ENCODE measurements at places on chromosomes 3 and 15.

GRCh38 chr3:62990704-62991413 lies 115.6 kb upstream of the CADPS start:
- no peak for DNase-seq

DNA sequence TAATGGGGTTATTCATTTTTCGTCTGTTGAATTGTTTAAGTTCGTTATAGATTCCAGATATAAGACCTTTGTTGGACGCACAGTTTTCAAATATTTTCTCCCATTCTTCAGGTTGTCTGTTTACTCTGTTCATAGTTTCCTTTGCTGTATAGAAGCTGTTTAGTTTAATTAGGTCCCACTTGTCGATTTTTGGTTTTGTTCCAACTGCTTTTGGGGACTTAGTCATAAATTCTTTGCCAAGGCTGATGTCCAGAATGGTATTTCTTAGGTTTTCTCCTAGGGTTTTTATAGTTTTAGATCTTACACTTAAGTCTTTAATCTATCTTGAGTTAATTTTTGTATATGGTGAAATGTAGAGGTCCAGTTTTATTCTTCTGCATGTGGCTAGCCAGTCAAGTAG lies 58.9 kb upstream of the ZNF280D start:
- DNase-seq: no peak

- no peak for DNase-seq
Measured at GRCh38 chr15:39788108-39788507, 5.5 kb upstream of the FSIP1 start.

DNA sequence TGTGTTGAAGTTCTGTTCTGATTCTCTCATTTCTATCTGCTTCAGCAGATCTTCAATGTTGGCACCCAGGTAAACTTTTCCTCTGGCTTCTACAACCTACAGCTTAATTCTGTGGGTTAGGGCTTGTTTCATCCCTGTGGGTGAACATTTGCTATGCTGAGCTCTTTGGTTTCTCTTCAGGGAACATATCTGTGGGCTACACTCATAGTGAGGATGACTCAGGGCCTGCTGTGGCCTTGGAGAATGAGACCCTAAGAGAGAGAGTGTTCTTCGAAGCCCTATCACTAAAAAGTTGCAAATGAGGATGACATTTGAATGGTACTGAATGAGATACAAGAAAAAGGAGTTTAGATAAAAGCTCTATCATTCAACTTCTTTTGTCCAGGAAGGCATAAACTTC lies 346.2 kb upstream of the CBLB start:
- DNase-seq: no peak

- no peak for DNase-seq
Measured at GRCh38 chr15:38062696-38063095, 128.3 kb downstream of the TMCO5A start.

DNA sequence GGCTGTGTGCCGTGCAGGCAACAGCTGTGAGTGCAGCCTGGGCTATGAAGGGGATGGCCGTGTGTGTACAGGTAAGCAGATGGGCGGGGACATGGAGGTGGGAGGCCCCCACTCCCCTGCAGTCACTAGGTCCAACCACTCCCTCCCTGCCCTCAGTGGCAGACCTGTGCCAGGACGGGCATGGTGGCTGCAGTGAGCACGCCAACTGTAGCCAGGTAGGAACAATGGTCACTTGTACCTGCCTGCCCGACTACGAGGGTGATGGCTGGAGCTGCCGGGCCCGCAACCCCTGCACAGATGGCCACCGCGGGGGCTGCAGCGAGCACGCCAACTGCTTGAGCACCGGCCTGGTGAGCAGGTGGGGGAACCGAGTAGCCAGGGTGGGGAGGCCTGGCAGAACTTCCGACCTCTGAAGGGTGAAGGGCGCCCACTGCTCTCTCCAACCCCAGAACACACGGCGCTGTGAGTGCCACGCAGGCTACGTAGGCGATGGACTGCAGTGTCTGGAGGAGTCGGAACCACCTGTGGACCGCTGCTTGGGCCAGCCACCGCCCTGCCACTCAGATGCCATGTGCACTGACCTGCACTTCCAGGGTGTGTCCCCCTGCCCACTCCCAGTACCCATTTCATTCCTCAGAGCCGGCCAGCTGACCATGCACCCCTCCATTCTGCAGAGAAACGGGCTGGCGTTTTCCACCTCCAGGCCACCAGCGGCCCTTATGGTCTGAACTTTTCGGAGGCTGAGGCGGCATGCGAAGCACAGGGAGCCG lies 11.6 kb downstream of the NT5DC2 start:
- no peak for DNase-seq

DNA sequence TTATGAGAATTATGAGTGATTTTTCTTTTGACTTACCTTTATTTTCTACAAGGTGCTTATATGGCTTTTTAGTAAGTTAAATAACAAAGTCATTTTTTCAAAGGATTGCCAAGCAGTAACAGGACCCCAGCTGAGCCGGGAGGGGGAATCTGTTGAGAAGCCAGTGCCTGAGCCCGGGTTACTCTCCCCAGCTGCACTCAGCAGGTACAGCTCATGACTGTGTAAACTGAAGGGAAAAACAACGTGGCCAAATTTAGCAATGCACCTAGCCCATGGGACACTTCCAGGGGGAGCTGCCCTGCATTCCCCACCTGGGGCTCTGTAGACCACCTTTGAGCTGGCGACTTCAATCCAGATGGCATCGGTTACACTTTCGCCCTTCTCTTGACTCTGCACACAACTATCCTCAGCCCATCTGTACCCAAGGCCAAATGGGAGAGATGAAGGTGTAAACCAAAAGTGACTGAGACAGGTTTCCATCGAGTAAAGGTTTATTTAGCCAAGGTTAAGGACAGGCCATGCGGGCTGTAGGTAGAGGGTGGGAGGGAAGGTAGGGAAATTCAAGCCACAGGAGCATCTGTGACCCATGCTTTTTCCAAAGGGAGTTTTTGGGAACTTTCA lies 18.2 kb upstream of the HCN4 start:
- no peak for DNase-seq
